ENCODE measurements at places on chromosomes 13 and 19.

- no peak for DNase-seq
Measured at GRCh38 chr13:20415694-20416107, 110.0 kb downstream of the CRYL1 start.

DNA sequence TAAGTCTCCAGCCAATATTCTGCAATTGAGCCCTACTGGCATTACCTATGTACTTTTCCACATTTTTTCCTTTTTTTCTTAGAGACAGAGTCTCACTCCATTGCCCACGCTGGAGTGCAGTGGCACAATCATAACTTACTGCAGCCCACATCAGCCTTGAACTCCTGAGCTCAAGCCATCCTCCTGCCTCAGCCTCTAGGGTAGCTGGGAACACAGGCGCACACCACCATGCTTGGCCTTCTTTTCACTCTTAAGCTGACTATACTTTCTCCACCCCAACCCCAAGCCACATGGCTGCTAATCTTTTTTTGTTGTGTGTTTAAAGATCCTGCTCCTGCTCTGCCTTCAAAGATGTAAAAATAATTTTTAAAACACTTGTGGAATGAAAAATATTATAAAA lies 1.6 kb upstream of the LATS2 start:
- DNase-seq: no peak

- no peak for DNase-seq
Measured at GRCh38 chr13:20565115-20565736, 1.7 kb upstream of the IFT88 start.

DNA sequence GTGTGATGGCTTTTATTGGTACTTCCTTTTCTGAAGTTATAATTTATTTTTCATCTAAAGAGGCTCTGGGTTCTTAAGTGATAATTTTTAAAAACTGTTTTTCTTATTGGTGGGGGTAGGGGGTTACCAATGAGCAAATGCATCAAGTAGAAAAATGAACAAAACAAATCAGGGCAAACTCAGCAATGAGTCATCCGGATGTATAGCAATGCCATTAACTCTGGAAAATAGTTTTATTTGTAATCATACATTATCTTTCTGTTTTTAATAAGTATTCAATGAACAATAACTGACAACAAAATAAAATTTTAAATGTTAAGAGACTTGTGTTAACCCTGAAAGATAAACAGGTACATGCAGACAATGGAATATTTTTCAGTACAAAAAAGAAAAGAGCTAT lies 67.6 kb downstream of the UFM1 start:
- DNase-seq: no peak

DNA sequence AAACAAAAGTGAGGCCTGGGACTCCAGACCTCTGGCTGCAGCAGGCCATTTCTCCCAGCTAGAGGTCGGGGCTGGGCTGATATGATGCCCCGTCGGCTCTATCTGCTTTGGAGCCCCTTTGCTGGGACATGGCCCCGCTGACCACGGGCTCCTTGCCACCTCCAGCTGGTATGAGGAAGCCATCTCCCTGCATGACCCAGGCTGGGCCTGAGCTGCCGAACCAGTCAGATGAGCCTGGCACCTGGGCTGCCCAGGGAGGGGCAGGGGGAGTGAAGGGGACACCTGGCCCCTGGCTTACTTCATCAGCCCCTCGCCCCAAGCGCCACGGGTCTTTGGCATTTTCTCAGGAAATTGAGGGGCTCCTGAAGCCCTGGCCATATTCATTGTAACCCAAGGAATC lies 7.8 kb downstream of the ZSWIM4 start:
- no peak for DNase-seq

DNA sequence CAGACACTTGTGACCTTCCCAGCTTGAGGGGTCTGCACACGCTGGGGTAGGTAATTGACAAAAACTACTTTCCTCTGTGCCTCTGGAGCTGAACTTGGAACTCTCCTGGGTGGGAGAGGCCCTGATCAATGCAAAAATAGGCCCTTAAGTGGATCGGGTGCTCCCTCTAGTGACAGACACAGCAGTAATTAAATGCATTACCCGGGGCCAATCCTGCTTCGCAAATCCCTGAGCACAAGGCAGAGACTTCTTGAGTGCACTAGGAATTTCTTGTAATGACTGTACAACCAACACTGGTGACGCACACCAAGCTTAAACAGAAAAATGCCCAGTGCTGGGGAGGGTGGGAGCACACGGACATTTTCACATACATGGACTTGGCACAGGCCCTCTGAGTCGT lies 10.6 kb upstream of the UBE2S start:
- DNase-seq: no peak

DNA sequence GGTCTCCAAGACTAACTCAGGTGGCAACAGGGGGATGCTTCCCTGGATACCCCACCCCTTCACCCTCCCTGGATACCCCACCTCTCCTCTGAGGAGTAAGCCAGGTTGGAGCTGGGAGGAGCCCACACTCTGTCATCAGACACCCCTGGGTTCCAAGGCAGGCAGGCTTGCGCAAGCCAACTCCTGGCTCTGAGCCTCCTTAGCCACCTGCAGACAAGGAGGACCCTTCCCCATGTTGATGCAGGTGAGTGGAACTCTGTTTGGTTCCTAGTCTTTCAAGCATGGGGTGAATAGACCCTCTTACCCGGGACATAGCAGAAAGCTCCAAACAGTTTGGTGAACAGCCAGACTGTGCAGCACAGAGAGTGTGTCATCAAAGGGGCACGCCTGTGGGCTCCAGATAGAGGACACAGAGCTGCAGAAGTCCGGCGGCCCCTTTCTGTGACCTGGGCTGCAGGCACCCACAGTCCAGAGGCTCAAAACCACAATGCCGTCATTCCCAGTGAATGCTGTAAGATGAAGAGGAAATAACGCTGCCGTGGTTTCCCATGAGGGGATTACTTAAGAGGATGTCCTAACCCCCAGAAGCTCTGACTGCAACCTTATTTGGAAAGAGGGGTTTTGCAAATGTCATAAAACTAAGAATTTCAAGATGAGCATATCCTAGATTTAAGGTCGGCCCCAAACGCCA lies 12.1 kb upstream of the HAS1 start:
- DNase-seq: peak; percentile 41

- no peak for DNase-seq
Measured at GRCh38 chr19:14183741-14184350, 22.1 kb downstream of the ADGRL1 start.

GRCh38 chr13:49443357-49443703 lies 534 bp downstream of the CAB39L start:
- DNase-seq: no peak

DNA sequence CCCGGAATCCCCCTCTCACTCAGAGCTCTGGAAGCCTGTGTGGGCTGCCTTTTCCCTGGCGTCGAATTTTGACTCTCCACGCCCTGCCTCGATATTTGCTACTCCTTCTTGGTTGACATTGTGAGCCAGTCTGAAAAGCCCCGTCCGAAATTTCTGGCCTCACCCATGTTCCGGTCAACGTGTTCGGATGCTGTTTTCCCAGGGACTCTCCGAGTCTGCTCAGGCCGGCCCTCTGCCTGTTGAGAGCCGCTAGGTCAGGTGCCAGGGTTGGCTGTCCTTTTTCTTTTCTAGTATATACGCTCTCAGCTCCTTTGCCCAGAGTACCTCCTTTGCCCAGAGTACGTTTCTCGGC lies 6.8 kb upstream of the DGKH start:
- peak; percentile 2 for DNase-seq

GRCh38 chr19:54369082-54369687 lies 4.5 kb upstream of the LAIR1 start:
- DNase-seq: no peak

- no peak for DNase-seq
Measured at GRCh38 chr19:48656840-48657474, 11.0 kb upstream of the CA11 start.

- no peak for DNase-seq
Measured at GRCh38 chr19:51158474-51159129, 16.5 kb downstream of the SIGLEC7 start.

- DNase-seq: no peak
Measured at GRCh38 chr13:24006520-24007248, 109.4 kb upstream of the C1QTNF9B start.

- no peak for DNase-seq
Measured at GRCh38 chr19:12350890-12351197, 14.6 kb downstream of the ZNF442 start.

DNA sequence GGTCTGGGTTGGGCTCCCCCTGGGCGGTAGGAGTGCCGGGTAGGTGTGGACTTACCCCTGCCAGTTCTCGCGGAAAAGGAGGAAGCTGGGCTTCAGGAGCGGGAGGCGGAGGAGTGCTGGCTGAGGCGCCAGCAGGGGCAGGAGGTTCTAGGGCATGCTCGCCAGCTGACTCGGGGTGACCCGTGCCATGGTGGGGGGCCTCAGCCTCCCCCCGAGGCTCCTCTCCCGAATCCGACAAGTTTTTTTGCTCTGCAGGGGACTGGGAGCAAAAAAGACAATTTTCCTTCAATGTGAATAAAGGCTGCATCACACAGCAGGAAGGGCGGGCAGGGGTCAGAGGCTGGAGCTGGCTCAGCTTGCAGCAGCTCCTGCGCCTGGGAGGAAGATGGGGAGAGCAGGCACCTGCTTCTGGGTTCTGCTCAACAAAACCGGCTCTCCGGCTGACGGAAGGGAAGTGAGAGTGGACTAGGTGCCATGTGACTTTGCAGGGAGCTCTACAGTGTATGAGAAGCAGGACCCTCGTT lies 26.5 kb downstream of the RANBP3 start:
- no peak for DNase-seq

GRCh38 chr13:52783943-52784342 lies 44.3 kb upstream of the CNMD start:
- DNase-seq: no peak

DNA sequence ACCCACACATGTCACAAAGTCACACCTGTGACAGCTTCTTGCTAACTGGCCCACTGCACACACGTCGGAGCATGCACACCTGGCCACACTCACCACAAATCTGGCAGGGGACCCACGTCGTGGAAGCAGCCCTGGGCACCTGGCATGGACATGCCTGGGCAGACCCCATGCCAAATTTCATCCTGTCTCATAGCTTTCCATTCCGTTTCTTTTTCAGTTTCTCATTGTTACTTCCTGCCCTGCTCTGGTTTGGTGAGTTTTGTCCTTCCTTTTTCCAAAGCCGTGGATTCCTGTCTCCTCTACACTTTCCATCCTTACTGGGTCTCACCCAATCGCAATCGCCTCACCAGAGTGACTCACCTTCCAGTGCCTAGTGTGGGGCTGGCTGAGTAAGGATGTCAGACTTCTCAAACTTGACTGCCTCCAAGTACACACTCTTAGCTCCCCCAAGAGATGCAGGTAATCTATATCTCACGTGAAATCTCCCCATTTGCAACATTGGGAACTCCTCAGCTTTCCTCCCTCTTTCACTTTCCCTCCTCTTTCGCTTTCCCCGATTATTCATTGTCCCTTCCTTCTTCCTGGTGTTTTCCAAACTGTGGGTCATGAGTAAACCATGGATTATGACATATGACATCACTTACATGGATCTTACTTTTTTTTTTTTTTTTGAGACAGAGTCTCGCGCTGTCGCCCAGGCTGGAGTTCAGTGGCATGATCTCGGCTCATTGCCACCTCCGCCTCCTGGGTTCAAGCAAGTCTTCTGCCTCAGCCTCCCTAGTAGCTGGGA lies 1.6 kb upstream of the BBC3 start:
- DNase-seq: no peak

GRCh38 chr19:4529924-4530522 lies 5.0 kb downstream of the PLIN5 start:
- DNase-seq: no peak

- DNase-seq: no peak
Measured at GRCh38 chr19:16203256-16204004, 5.7 kb downstream of the AP1M1 start.

- no peak for DNase-seq
Measured at GRCh38 chr13:83248751-83249150, 633.5 kb downstream of the SLITRK1 start.

DNA sequence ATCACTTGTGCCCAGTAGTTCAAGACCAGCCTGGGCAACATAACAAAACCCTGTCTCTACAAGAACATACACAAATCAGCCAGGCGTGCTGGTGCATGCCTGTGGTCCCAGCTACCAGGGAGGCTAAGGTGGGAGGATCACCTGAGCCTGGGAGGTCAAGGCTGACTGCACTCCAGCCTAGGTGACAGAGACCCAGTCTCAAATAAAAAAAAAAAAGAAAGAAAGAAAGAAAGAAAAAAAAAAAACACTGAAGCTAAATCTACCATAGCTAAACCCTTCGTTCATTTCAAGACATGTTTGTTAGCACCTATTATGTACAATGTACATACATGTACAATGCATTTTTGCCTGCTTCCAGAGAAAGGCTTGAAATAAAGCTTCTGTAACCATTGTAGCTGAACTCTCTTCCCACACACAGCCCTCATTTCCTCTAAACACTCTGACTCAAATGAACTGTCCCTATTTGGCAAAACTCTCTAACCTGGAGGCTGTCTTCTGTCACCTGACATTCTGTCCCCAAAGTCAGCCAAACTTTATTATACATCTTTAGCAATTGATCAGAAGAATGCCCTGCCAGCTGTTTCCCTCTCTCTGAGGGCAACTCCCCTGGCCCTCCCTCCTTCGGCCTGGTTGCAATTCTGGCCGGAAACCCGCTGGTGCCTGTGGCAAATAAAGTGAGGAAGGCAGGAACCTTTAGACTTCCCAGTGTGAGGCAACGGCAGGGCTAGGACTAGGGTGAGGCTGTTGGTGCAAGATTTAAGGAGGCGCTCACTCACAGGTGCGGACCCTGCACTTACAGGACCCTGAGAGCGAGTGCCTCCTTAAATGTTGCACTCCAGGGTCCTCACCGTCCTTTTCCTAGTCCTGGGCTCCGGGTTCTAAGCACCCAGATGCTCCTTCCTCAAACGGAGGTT lies 1.8 kb downstream of the ETHE1 start:
- peak; percentile 31 for DNase-seq

DNA sequence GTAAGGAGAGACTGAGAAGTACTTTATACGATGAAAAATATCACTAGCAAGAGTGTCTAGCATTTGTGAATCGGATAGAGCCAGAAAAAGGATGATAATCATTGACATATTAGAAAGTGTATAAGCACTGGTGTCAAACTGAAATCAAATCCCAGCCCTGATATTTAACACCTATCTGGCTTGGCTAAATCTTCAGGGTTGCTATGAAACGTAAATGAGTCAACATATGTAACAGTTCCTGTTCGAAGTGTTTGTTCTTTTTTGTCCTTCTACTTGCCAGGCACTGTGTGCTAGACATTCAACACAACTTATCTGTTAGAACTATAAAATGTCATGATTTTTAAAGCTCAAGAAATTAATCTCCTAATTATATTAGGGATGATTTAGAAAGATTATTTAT lies 40.8 kb downstream of the SERPINE3 start:
- no peak for DNase-seq

GRCh38 chr13:75798353-75799255 lies 162.5 kb downstream of the LMO7 start:
- DNase-seq: no peak
